Left lung (tissue), 14 donors: ENCODE measurements at places on chromosomes 1 and 21. TPM values are rescaled to one million over a fixed set of nuclear protein-coding genes. Genes with fewer than 3 reads are reported as not detected.

Gene IGSF21
- polyA plus RNA-seq, result 0.20 TPM

Gene KRTAP19-3
- not detected for polyA plus RNA-seq

Gene PROX1
- polyA plus RNA-seq, result 8.7 TPM

Gene PLCH2
- polyA plus RNA-seq, result 4.4 TPM

Gene ABCG1
- polyA plus RNA-seq, result 7.9 TPM

Gene THEM5
- 0.67 TPM for polyA plus RNA-seq

Gene PTGS2
- 5.0 TPM for polyA plus RNA-seq
